ENCODE measurements at places on chromosomes 16 and 17.

DNA sequence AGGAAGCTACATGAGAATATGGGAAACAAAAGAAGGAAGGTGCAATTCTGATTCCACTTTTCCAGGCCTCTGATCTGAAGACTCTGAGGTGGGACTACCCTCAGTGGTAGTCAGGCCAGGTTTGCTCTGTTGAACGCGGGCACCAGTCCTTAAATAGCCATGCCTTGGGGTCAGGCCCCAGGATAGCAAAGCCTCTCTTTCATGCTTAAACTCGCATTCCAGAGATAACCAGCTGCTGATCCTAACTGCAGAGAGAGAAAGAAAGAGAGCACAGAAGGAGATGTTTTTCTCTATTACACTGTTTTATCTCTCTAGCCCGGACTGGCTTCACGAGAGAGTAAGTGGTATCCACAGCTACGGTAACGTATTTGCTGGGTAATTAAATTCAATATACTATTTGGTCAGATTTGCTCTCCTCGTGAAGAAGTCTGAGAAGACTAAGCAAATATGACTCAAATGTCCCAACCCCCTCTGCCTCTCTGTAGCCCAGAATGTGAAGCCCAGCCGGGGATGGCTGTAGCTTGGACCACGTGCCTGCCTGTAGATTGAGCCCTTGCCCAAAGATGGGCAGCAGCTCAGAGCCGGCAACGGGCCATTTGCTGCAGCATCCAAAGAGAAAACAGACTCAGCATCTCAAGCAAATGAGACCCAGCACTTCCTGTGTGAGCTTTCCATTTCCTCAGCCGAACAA lies 122.2 kb downstream of the SMG6 start:
- H3K4me3 ChIP-seq, result no peak overlapping the region
- no peak for DNase-seq
- peaks cover 37% of the 10 kb centered on the region for H3K36me3 ChIP-seq
- H3K27me3 ChIP-seq, result no peaks in the 10 kb centered on the region
- H3K27ac ChIP-seq, result no peak overlapping the region

GRCh38 chr17:38893607-38894006 lies 23.7 kb downstream of the LASP1 start:
- no peaks in the 10 kb centered on the region for H3K27me3 ChIP-seq
- H3K27ac ChIP-seq, result peak overlapping the region; percentile 82
- peaks cover 65% of the 10 kb centered on the region for H3K36me3 ChIP-seq

- H3K27me3 ChIP-seq, result no peaks in the 10 kb centered on the region
- H3K36me3 ChIP-seq, result peaks cover 2% of the 10 kb centered on the region
- no peaks in the 10 kb centered on the region for H3K4me1 ChIP-seq
- H3K4me3 ChIP-seq, result no peak overlapping the region
- no peak overlapping the region for H3K27ac ChIP-seq
Observed at GRCh38 chr17:17576772-17577234, 14.7 kb downstream of the PEMT start.

DNA sequence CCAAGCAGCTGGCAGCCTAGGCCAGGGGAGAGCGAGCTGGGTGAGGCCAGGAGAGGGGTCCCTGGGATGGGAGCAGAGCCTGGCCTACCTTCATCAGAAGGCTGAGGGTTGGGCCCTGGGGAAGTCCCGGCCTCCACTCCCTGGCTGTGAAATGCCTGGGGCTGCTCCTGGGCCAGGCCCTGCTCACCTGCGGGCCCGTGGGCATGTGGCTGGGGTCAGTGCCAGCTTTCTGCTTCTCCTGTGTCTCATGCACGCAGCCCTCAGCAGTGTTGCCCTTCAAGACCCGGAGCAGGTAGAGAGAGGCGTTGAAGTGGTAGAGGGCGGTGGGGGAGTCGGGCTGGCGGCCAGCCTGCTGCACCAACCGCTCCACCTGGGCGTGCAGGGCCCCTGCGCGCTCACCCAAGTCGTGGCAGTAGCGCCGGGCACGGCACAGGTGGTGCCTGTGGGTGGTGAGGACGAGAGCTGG lies 12.4 kb downstream of the MYBBP1A start:
- no peaks in the 10 kb centered on the region for H3K27me3 ChIP-seq
- peaks cover 17% of the 10 kb centered on the region for H3K36me3 ChIP-seq
- no peaks in the 10 kb centered on the region for H3K4me1 ChIP-seq
- DNase-seq, result no peak

DNA sequence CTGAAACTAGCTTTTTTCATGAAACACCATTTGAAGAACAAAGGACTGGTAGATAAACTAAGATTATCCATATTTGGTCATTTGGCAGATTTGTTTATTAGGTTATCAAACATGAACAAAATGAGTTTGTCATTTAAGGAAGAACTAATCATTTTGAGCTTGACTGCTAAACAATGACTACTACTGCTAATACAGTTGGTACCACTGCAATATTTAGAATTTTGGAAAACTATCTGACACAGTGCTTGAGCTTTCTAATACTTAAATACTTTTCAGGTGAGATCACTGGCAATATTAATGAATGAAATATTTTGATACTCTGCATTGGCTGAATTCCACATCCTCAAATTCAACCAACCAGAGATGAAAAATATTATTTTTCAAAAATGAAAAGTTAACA lies 47.2 kb downstream of the MED13 start:
- H3K27me3 ChIP-seq, result no peaks in the 10 kb centered on the region
- no peak overlapping the region for H3K27ac ChIP-seq
- H3K4me1 ChIP-seq, result no peaks in the 10 kb centered on the region
- H3K36me3 ChIP-seq, result peaks cover 31% of the 10 kb centered on the region
- no peak for DNase-seq

GRCh38 chr16:27264151-27264550 lies 4.4 kb downstream of the NSMCE1 start:
- H3K4me1 ChIP-seq, result peaks cover 64% of the 10 kb centered on the region
- peaks cover 61% of the 10 kb centered on the region for H3K36me3 ChIP-seq
- no peaks in the 10 kb centered on the region for H3K27me3 ChIP-seq
- no peak overlapping the region for H3K4me3 ChIP-seq
- no peak overlapping the region for H3K27ac ChIP-seq
- no peak for DNase-seq

GRCh38 chr16:76777721-76778465 lies 413.1 kb upstream of the MON1B start:
- no peaks in the 10 kb centered on the region for H3K4me1 ChIP-seq
- no peak overlapping the region for H3K4me3 ChIP-seq
- H3K27ac ChIP-seq, result no peak overlapping the region
- no peak for DNase-seq
- H3K36me3 ChIP-seq, result no peaks in the 10 kb centered on the region
- H3K27me3 ChIP-seq, result no peaks in the 10 kb centered on the region

DNA sequence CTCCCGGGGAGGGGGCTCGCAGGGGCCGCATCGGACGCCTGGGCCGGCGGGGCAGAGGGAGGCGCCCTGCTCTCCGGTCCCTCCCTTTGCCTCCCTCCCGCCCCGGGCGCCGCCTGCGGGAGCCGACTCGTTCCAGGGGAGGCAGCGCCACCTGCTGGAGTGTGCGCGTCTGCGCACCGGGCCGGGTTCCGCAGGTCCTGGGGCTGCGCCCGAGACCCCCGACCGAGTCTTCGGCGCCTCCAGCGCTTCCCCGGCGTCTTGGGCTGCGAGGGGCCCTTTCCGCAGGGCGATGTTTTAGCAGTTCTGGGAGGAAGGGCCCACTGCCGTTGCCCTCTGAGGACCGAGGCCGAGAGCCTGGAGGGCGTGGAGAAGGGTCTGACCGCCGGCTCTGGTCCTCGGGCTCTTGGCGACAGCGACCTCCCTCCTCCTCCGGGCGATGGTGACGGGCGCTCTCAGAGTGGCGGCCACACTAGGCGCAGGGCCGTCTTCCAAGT lies 106.3 kb downstream of the SEC14L1 start:
- peak overlapping the region; percentile 48 for H3K4me3 ChIP-seq
- H3K4me1 ChIP-seq, result peaks cover 9% of the 10 kb centered on the region
- peak; percentile 91 for DNase-seq
- H3K27ac ChIP-seq, result no peak overlapping the region

- H3K4me1 ChIP-seq, result no peaks in the 10 kb centered on the region
- H3K36me3 ChIP-seq, result no peaks in the 10 kb centered on the region
- H3K27me3 ChIP-seq, result peaks cover 4% of the 10 kb centered on the region
- no peak overlapping the region for H3K4me3 ChIP-seq
- DNase-seq, result no peak
Observed at GRCh38 chr16:19913340-19913645, 28.6 kb upstream of the GPRC5B start.
